ENCODE measurements at places on chromosomes 5 and 9.

- no peak for DNase-seq
Observed at GRCh38 chr5:27008604-27009539, 29.5 kb downstream of the CDH9 start.

DNA sequence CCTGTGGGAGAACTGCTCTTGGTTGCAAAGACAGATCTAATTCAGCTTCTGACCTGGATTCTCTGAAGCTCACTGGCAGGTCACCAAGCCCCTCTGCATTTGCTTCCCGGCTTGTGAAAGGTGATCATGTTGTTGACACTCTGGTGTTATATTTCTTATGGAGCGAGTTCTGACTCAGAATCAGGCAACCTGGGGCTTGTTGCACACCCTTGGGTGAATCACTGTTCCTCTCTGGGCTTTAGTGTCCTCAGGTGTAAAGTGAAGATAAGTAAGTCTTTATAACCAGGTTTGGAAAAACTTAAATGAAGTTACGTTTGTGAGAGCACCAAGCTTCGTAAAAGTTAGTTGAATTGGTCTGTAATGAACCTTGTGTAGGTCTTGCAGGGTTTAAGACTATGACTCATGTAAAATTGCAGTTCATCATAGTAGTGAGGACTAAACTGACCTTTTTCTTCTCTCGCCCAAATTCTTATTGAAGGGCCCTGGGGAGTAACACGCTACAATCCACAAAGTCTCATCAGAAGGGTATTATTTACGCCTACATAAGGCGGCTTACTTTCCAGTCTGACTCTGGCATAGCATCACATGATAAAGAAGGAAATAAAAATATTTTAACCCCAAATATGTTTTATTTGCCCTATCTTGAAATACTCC lies 218.6 kb downstream of the TMEM38B start:
- DNase-seq = no peak

DNA sequence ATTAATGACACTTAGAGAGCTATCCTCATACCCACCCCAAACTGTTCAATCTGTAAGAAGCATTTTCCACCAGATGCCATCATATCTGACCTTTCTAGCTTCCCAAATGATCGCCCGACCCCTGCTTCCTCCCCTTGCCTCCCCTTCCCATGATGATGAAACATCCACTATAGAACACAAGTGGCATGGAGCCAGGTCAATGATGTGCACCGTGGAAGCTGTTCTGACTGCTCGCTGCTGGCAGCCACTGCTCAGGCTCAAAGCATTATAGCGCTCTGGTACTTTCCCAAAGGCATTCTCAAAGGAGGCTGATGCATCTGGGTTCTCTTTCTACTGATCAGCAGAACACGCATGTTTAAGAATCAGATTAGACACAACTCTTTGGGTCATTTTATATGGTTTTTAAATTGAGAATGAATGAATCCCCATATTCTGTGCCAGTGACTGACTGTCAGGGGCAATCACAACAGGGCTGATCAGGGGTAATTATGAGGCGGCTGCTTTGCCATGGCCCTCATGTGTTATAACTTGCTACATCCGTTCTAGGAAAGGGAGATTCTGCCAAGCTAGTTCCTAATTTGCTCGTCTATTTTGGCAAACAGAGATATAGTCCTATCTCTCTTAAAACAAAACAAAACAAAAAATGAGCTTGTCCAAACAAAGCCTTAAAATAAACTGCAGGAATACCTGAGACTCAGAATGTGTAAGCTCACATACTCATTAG lies 343.7 kb downstream of the ENC1 start:
- DNase-seq = no peak

DNA sequence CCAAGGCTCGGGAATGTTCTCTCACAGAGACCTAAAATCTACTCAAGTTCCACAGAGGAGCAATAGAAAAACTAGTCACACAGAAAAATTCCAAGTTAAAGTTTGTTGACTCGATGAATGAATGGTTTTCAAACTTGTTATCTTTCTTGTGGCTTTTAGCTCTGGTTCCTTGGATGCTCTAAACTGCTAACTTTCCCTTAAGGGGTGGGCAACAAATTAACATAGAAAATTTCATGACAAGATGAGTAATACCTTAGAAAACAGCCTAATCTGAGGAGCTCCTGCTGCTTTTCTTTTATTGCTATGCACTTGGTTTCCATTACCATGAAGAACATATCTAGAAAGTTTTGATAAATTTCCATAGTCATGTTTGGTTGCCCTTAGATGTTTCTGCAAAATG lies 100.2 kb upstream of the CCDC112 start:
- DNase-seq = no peak

GRCh38 chr9:120284821-120285220 lies 295.1 kb downstream of the CDK5RAP2 start:
- no peak for DNase-seq

GRCh38 chr5:103111468-103111867 lies 8.5 kb downstream of the GIN1 start:
- no peak for DNase-seq

DNA sequence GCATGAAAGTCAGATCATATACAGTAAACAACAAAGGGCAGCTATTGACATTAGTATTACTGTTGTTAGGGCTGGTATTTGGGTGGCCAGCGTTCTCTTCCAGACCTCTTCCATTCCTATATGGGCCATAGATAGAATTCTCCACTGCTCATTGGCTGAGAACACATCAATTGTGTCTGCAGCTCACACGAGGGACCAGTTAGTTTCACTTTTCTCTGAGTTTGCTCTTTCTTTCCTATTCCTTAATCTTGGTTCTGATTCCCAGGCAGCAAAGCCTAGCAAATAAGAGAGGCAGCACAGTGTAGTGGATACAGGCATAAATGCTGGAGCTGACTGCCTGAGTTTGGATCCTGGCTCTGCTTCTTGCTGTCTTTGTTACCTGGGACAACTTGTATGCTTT lies 476.4 kb downstream of the SPOCK1 start:
- DNase-seq = no peak

DNA sequence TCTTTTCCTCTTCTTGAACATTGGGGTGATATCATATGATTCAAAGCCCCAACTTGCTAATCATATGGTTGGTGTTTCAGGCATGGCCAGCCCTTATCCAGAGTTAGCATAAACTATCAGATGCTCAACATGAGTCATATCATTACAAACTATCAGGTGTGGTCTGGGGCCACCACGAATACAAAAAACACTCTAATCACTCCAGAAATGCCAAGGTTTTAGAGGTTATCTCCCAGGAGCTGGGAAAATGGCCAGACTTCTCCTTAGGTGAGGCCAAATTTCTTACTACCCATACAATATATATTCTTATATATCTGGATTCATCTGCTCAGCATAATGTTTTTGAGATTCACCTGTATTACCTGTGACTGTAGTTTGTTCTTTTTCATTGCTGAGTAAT lies 210.5 kb downstream of the CCDC171 start:
- no peak for DNase-seq

GRCh38 chr5:73631500-73631899 lies 5.5 kb downstream of the ARHGEF28 start:
- no peak for DNase-seq

- DNase-seq = no peak
Observed at GRCh38 chr9:123942542-123942941, 12.6 kb upstream of the DENND1A start.

DNA sequence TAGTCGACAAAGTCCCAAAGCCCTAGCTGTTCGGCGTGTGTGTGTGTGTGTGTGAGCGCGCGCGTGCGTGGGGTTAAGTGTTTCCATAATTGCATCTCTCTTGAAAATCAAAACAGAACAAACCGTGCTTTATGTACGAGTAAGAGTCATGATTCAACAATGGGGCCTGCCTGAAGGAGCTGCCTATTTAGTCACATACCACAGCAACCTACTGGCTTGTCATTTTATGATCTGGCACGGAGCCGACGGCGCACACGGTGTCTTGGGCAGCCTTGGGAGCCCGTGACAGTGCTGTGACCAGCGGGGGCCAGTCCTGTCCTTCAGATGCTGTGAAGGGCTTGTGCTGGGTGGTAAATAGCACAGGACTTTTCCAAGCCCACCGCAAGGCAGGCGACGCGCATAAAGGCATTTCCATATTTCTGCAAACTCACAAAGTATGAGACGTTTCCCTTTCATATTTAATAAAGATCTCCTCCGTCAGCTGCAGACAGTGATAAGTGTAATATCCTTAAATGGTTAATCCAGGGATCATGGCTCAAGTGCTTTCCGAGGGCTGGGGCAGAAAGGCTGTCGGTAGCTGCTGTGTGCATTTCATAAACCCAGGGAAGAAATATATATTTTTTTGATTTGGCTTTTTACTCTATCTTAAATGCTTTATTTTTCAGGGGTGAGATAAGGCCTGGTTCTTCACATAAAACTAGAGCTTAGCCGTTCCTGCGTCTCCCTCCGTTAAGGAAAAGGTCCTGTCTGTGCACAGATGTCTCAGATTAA lies 270.2 kb upstream of the IRX1 start:
- DNase-seq = no peak

GRCh38 chr5:14929293-14930065 lies 57.9 kb upstream of the ANKH start:
- no peak for DNase-seq

GRCh38 chr5:54991416-54991815 lies 6.0 kb upstream of the ESM1 start:
- no peak for DNase-seq

GRCh38 chr9:82223442-82223841 lies 234.9 kb downstream of the SPATA31D1 start:
- no peak for DNase-seq

- DNase-seq = no peak
Observed at GRCh38 chr5:136484808-136485325, 119.5 kb upstream of the TRPC7 start.

DNA sequence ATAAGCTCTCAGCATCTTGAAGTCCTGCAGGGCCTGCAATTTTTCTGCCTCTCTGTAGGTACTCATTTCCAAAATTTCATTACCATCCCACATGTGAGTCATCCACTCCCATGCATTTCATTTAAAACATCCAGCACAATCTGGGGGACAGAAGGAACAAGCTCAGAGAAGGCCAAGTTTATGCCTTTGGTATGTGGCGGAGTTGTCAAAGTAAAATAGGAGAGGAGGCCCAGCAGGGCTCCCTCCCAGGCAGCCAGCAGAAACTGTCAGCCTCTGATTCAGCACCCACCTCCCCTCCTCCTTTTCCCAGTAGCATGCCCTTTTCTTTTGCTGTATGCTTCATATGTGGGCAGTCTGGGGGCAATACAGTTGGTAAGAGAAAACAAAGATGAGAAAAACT lies 126.4 kb upstream of the ZNF366 start:
- DNase-seq = no peak

DNA sequence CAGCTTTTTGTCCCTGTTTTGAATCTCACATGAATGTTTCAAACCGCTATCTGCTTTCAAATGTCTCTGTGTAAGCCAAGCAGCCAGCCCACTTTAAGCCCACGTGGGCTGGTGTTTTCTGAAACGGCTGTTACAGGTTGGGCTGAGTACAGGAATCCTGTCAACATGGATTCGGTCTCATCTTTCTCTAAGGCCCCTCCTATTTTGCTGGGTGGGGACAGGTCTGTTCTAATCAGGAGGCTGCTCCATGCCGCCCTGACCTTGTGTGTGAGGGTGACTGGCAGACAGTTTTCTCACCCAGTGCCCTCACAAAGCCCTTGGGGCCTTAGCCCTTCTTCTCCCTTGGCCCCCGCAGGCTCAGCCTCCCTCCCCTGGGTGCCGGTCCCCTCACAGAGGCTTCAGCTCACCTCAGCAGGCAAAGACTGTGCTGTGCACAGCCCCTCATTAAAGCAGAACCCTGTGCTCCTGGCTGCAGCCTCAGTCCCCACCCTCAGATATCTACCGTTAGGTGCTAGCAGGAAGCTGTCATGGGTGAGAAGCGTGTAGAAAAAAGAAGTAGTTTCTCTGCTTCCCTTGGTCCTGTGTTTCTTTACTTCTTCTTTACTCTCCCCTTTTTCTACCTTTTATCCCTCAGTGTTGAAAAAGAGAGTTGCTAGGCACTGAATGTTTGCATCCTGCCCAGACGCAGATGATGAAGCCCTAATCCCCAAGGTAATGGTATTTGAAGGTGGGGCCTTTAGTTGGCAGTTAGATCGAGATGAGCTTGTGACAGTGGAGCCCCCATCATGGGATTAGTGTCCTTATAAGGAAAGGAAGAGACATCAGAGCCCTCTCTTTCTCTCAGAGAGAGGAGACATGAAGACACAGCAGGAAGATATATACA lies 205.7 kb downstream of the ADAMTS12 start:
- no peak for DNase-seq

DNA sequence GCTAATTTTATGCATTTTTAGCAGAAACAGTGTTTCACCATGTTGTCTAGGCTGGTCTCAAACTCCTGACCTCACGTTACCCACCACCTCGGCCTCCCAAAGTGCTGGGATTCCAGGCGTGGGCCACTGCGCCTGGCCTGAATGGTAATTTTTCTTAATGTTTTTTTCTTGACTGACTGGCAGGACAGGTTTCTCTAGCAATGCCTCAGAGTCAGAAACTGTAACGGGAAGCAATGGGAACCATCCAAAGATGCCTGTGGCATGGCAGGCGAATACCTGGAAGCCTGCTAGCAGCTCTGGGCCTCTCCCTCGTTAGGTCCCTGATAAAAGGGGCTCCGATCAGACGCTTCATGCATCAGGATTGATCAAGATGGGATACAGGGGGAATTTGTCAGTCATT lies 639.2 kb downstream of the NR2F1-AS1 start:
- DNase-seq = no peak

DNA sequence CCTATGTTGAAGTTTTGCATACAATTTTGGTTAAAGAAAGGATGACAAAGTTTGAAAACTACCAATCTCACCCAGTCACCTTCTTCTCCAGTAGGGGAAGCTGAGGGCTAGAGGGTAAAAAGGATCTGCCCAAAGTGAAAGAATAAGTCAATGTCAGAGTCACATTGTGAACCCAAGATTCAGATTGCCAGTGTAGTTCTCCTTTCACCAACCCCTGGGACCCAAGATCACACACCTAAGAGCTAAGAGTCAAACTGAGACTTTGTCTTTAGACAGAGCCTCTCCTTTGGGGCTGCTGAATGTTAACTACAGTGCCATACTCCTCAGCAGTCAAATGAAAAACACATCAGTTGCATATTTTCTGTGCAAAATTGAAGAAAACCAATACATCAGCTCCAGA lies 210.6 kb downstream of the ATP10B start:
- DNase-seq = no peak

DNA sequence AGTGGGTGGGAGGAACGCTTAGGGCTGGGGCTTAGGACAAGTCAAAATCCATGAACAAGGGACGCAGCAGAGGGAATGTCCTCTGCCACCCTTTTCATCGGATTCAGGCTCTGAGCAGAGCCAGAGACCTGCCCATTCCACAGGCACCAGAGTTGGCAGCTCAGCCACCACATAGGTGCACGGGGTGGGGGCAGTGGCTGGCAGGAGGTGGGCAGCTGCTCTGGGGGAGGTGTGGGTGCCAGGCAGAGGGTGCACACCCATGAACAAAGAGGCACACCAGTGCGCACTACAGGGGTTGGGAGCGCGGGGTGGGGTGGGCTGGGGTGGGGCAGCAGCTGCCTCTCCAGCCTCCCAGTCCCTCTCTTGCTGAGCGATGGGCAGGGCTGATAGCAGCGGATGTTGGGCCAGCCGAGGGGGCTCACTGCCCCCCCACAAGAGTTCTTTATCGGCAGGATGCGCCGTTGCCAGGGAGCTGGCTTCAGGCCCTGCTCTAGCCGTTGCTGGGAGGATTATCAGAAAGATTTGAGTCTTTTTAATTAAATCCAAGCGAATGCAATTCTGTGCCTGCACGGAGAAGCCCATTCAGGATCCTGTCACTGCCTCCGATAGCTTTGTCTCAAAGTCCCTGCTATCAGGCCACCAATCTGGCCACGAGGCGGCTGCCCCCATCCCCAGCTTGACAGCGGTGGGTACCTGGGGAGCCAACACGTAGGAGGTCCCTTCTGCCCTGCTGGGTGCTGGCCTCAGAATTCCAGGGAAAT lies 64.3 kb upstream of the LMX1B start:
- no peak for DNase-seq

GRCh38 chr5:157204765-157205164 lies 24.1 kb downstream of the ITK start:
- no peak for DNase-seq
